ENCODE measurements at places on chromosomes 12 and 14.

DNA sequence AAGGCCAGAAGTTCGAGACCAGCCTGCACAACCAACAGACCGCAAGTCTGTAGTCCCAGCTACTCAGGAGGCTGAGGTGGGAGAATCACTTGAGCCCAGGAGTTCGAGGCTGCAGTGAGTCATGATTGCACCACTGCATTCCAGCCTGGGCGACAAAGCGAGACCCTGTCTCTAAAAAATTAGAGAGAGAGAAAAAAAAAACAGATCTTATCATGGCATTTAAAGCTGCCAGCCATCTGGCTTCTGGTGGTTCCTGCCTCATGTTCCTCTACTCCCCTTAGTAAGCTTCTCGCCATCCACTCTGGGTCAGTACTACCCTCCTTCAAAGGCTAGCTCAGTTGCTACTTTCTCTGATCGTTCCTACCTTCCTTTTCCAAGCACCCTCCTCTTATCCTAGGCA lies 16.1 kb downstream of the CLSTN3 start:
- DNase-seq: no peak

DNA sequence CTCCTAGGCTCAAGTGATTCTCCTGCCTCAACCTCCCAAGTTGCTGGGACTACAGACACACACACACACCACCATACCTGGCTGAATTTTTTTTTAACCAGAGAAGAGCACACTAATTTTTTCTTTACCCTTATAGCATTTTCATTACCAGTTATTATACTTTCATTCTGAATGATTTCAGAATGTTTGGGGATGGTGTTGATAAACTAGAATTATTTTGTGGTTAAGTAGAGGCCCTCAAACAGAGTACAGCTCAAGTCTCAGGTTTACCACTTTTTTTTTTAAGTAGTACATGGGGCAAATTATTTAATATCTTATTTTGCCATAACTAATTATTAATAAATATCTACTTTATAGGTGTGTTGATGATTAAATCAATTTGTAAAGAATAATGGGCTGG lies 86.6 kb downstream of the FUT8 start:
- no peak for DNase-seq

DNA sequence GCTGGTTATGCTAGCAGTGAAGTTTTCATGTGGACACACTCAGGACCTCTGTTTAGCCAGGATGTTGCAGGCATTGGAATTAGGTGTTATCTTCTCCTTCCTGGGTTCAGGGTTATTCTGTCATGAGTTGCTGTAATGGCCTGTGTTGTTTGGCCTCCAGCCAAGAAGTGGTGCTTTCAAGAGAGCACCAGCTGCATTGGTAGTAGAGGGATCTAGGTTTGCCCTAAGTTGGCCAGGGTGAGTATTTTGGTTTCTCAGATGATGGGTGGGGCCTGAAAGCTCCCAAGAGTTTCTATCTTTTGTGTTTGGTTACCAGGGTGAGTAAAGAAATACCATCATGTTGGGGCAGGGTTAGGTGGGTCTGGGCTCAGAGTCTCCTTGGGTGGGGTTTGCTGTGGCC lies 2.7 kb upstream of the GZMH start:
- no peak for DNase-seq

- DNase-seq: no peak
Measured at GRCh38 chr12:95763809-95764253, 26.7 kb downstream of the NTN4 start.

- no peak for DNase-seq
Measured at GRCh38 chr14:52313462-52313861, 650 bp upstream of the PTGER2 start.

DNA sequence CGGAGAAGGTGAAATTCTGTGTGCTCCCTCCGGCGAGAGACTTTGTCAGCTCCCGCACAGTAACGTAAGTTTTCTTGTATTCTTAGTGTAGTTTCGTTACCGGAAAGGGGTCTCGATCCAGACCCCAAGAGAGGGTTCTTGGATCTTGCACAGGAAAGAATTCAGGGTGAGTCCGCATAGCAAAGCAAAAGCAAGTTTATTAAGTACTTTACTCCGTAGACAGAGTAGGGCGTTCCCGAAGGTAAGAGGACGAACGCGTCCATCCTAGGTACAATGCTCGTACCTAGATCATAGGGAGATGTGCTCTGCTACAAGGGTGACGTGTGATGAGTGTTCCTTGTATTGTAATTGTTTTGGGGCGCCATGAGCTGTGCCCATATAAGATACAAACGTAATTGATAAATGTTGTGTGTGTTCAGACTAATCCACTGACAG lies 293 bp downstream of the IFI27L1 start:
- DNase-seq: no peak

DNA sequence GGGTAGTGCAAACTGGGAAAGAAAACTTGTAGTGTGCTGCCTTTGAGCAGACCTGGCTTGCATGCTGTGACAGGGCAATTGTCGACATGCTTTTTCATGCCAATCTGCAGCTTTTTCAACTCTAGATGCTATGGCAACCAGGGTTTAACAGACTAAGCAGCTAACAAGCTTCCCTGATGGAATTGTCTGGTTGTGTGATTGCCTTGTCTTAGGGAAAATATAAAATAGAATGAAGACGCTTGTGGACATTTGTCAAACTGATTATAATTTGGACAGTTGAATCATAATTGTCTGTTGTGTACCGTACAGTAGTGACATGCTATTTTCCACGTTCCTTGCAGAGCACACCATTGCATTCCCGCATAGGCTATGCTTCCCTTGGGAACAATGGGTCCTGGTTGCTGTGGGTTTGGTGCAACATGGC lies 113.0 kb downstream of the FOXG1 start:
- DNase-seq: no peak

DNA sequence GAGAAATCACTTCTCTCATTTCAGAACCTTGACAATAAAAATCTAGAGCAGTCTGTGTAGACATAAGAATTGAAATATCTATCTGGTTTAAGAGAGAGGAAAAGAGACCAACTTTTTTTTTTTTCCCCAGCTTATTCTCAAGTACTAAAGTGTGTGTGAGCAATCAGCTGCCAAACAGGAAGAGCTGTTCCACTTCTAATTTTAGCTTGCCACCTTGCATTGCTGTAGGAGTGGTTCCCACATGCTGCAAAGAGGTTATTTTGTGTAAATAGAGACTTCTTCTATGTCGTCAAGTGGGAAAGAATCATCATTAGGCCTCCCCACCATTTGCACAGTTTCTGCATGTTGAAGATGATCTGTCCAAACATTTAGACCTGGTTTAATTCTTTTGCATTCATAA lies 142.6 kb downstream of the NPAS3 start:
- no peak for DNase-seq

DNA sequence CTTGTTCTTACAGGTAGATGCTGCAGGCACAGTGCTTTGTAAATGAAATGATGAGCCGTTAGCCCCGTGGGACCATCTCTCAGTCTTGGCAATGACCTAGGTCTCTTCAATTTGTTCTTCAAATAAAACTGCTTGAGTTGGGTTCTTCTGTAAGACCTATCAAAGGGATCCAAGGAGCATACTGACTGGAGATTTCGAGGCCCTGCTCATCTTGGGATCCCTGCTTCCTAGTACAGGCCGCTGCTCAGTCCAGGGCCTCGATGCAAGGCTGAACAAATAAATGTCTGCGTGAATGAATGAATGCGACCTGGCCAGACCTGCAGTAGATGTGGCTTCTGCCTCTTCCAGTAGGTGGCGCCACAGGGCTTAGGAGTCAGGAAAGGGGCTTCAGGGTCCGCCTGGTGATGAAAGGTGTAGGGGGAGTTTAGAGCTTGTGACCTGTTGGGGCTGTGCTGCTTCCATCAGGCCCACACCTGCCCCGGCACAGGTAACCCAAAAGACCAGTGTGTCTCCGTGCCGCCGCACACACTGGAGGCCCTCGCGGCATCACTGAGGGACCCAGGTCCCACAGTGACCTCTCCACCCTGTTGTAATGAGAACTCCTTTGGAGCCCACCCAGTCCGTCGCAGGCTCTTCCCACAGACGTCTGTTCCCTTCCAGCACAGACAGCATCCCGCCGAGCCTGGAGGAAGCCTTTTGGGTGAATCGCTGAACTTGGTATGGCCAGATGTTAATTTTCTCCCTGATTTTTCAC lies 4.4 kb downstream of the CACNA1C start:
- DNase-seq: peak; percentile 61

DNA sequence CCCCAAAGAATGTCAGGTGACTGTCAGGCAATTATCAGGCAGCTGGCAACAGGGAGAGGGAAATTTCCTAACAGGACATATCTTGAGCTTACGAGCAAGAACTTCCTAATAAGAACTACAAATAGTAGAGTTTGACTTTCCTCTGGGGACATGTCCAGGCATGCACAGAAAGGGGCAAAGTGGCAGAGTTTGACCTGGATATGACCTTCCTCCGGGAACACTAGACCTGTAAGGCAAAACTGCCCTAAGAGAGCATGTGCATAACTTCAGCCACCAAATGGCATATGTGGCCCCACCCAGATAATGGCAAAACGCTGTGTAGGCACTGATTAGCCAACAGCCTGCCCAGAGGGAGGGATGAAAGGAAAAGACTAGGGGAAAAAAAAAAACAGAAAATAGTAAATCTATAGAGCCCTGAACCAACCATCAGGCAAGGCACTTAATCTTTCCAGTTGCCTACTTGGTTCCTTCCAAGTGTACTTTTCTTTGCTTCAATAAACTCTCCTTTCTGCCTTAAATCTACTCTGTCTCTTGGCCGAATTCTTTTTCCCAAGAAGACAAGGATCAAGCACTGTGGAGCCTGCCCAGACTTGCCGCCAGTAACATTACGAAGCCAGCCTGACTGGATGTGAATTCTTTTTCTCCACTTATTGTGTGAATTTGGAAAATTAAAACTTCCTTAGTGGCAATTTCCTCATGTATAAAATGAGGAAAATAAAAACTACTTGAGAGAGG lies 164.1 kb downstream of the SPTSSA start:
- DNase-seq: no peak

DNA sequence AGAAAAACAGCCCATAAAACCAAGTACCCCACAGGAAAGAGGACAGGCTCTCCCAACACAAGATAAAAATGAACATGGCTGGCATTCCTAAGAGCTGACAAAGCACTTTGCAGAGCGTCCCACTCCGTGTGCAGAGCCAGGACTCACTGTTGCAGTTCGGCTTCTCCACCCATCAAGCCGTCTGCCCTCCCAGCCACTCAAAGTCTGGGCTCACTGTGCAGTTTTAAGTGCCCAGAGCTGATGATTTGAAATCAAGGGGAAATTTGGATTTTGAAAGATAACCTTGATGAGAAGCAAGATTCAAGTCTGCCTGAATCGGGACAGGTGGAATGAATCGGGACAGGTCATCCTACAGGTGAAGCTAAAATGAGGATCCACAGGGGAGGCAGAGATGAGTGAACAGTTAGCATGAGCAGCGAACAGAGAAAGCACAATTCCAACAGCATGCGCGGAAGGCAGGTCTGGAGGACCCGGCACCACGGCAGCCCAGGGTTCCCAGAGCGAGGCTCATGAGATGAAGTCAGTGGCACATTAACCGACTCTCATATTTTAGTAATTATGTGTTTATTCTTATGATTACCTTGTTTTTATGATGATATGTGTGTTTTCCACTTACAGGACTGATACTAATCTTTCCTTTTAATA lies 39.8 kb upstream of the GPR68 start:
- no peak for DNase-seq

GRCh38 chr12:99911081-99911480 lies 73.7 kb downstream of the ANKS1B start:
- no peak for DNase-seq

GRCh38 chr14:20494935-20495766 lies 10.2 kb upstream of the RNASE10 start:
- no peak for DNase-seq

DNA sequence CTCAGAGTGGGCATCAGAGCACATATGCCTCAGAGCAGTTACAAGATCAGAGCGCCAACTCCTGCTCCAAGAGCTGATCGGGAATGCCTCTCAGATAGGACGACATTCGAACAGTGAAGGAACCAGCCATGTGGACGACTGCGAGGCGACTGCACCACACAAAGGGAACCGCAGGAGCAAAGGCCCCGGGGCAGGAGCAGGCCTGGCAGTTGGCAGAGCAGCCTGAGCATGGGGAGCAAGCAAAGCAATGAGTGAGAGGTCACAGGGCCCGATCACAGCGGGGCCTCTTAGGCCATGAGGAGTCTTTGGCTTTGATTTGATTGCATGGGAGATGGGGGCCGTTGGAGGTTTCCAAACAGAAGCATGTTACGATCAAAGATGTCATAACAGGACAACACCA lies 90.3 kb downstream of the LGMN start:
- no peak for DNase-seq

GRCh38 chr14:77105145-77105939 lies 7.3 kb downstream of the CIPC start:
- no peak for DNase-seq

DNA sequence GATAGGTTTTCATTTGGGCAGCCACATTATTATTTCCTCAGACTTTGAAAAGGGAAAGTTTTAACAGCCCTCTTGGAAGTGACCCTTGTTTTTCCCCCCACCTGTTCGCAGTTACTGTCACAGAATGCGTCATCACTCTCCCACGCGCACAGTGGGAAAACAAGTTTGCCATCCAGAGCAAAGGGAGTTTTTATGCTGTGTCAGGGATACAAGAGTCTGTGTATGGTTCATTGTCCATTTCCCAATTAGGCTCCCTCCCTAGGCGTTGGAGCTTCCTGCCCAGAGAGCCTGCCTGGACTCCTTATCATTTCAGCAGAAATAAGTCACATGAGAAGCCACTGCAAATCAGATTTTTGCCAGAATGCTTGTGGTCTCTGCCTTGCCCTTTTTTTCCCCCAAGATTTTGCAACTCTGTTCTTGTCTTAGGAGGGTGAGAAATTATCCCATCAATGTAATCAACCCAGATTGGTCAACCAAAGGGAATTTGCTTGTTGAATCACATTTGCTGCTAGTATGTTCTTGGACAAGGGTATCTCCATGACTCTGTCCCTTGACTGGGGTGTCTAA lies 104.1 kb downstream of the IGF1 start:
- DNase-seq: no peak

DNA sequence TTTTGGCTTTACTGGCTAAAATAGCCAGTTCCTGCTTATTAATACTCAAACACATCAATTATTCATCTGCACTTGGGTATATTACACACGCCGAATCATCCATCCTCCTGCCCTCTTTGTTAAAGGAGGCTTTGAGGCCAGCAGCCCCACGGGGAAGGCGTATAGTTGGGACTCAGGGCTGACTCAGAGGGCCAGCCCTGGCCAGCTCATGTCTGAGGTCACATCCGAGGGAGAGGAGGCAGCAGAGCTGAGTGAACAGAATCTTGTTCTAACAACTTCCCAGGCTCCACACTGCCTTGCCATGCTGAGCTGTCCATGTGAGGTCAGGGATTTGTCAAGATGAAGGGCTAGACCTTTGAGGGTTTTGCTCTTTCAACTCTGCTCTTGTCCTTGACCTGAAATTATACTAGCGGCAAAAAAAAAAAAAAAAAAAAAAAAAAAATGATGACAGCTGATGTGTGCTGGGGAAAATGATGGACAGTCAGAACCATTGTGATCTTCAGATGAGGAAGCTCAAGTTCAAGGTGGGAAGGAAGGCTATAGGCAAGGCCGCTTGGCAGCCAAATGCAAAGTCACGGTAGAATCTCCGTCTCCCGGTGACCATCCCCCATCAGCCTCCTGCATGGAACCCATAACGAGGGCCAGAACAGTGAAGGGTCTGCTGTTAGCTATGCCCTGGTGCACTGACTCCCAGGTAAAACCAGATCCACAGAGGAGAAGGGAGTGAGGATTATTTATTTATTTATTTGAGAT lies 12.5 kb upstream of the MARK3 start:
- no peak for DNase-seq

GRCh38 chr12:62763312-62763711 lies 171.6 kb downstream of the PPM1H start:
- no peak for DNase-seq
